Right cardiac atrium (tissue), 5 donors: ENCODE measurements at places on chromosomes 11 and 22. TPM values are rescaled to one million over a fixed set of nuclear protein-coding genes. Genes with fewer than 3 reads are reported as not detected.

OR4C15 gene
- not detected for total RNA-seq

SOX6 gene
- 18.0 TPM for total RNA-seq

OR52M1 gene
- not detected for total RNA-seq

RASSF10 gene
- total RNA-seq = 1.7 TPM

RAB38 gene
- total RNA-seq = 1.0 TPM

DNA sequence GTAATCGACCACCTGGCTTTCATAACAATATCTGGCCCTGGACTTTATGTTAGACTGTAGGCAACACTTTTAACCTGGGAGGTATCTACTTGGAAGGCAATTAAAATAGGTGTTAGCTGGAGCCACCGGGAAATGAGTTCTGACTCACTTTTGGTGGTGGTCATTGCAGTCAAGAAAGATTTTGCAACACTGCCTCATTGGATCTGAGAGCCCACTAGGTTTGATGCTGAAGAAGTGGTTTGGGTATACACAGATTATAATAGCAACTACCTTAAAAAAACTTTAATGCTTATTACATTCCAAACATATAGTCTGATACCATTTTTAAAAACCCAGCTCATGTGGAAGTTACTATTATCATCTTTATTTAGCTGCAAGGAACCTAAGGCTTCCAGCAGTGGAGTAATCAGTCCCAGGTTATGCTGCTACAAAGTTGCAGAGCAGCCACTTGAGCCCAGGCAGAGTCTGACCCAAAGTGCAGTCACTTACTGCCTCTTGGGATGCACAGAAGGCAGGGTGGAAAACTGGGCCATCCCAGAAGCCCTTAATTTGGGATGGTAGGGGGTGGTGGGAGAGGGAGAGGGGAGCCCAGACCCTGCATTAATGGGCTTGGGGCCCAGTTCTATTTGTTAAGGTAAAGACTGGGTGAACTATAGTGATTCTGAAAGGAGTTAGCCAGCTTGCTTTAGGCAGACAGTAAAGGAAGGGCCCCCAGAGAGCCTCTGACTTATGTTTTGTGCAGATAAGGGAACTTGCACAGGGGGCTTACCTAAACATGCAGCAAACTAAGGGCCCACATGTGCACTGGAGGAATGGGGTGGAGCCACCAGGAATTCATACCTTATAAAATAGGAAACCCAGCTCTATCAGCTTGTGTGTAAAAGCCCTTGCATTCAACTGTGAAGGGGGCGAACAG is 149.4 kb downstream of the SNX19 start:
- no peak for DNase-seq

DNA sequence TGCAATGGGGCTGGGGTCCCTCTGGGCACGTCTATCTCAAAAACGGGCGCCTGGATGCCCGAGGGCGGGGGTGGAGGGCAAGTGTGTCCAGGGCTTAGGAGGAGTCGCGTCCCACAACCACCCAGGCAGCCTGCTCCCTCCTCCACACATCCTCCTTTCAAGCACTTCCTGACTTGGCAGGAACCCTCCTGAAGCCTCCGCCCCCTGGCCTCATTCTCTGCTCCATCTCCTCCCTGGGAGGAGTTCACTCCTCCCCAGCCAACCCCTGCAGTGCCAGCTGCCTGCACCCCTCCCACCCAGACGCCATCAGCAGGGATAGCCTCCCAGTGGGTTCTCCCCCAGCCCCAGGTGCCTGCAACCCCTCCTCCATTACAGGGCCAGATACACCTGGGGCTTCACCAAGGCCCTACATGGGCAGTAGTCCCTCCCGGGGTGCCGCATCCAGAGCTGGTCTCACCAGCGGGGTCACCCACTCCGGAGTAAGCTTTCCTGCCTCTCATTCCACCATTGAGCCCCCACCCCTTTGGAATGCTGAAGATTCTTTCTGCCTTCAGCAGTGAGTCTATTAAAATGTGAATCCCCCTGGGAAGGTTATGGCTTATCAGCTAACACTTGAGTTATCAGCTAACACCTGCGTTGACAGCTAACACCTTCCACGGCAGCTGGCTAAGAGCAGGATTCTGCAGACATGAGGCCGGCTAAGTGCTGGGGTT is 24.4 kb downstream of the RTN4R start:
- peak; percentile 84 for DNase-seq
